ENCODE measurements at places on chromosomes 12 and 14.

DNA sequence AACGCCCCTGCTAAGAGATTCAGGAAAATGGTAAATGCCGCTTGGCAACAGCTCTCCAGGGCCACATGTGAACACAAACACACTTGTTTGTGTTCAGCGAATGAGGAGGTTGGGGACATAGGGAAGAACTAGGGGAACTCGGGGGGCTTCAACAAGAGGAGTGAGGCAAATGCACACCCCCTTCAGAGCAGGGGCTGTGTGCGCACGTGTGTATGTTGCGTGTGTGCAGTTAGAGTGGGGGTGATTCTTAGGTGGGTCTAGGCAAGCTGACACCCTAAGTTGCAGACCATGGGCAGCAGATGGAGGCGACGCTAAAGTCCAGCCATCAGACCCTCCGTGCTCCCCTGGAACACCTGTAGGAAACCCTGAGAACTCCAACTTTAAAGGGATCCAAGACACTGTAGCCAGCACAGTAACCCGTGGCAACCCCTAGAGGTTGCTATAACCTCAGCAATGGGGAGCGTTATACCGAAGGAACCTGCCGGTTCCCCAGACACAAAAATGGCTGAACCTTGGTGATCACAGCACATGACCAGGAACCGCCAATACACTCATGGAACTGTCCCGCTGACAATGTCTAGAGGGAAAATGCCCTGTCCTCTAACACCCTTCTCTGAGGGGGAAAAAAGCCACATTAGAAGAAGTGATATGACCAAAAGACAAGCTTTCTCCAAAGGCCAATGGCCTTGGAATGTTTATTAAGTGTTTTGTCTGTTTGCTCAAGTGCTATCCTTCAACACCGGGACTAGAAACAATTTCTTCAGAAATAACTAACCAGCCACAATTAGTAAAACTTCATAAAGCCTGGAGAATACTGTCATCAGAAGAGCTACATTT, 86.5 kb upstream of the CEP83 start:
- DNase-seq: peak; percentile 84

- no peak for DNase-seq
These were observed 127.2 kb downstream of the SLC15A5 start for GRCh38 chr12:16150276-16150675.

GRCh38 chr14:46048127-46048526, 603.5 kb downstream of the RPL10L start:
- peak; percentile 72 for DNase-seq

- no peak for DNase-seq
These were observed 117.8 kb downstream of the PHLDA1 start for GRCh38 chr12:75913502-75914351.

DNA sequence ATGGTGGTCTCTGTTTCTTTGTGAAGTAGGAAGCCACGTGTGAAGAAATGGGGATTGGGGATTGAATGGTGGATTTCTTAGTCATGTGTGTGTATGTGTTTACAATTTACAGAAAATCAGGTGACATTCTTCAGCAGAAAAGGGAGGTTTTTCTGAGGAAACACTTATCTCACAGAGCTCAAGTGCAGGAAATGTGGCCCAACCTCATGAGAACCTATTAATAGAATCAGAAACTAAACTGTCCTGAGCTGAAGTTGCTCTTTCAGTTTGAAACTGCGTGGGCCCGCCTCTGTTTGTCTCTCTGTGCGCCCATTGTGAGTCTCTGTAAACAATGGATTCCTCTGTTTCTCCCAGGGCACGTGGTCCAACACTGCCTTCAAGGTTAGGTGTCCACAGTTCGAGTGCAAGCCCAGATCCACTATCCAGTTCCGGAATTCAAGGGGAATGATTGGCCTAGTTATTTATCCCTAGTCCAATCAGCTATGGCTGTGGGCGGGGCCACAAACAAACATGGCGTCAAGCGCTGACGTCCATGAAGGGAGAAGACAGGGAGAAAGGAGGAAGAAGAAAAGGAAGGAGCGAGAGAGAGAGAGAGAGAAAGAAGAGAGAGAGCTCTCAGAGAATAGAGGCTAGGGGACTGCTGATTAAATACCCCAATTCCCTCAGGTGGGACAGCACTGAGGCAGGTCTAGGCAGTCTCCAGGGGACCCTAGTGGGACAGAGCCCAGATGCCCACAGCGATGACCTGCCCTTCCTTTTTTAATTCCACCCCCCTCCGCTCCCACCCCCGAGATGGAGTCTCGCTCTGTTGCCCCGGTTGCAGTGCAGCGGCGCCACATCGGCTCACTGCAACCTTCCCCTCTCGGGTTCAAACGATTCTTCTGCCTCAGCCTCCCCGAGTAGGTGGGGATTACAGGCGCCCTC, 31.4 kb upstream of the C12orf76 start:
- peak; percentile 100 for DNase-seq

DNA sequence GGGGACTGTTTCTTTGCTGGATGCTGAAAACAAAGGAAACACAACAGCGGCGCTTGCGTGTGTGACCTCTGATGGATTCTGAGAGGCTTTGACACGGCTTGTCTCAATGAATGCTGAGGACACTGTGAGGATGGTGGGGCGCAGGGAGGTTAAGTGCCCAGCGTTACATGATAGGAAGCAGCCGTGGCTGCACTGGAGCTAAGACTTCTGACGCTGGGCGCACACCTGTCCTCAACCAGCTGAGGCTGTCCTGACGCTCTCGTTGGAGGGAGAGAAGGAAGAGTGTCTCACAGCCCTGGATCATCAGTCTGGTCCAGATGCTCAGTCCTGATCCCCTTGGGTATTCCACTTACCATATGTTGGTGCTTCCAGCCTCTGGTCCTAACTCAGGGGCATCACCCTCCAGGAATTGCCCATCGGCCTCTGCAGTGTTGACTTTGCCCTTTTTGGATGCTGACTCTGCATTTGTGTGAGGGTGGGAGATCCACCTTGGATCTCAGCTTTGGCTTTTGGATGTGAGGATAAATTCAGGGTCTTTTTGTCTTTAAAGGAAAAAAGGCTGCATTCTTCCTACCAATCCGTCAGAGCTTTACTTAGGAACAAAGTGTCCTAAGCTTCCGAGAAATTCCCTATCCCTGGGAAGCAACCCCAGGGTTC, 125.2 kb downstream of the ZNF664 start:
- no peak for DNase-seq
